ENCODE measurements at places on chromosomes 4 and X. TPM values are rescaled to one million over a fixed set of nuclear protein-coding genes. Genes with fewer than 3 reads are reported as not detected.

NUP62CL gene
- total RNA-seq, result 0.42 TPM

HMGN5 gene
- total RNA-seq, result 5.6 TPM

MAGEB2 gene
- total RNA-seq, result not detected

GAB1 gene
- total RNA-seq, result 59.7 TPM

HELT gene
- total RNA-seq, result not detected

STOX2 gene
- total RNA-seq, result 19.1 TPM

C1QTNF7 gene
- total RNA-seq, result 2.3 TPM

DNA sequence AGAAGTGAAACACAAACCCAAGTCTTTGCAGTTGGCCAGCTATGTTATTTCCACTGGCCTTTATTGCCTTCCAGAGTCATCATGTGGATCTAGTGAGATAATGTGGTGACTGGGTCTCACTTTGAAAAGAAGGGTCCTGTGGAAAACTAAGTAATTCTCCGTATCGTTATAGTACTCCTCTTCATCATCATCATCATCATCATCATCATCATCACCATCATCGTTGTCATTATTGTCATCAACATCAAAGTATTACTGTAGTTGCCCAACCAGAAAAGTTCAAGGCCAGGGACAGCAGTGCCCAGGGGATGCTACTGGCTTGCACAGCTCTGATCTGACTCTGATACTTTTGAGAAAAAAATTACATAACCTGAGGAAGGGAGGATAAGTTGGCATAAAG lies 295.6 kb upstream of the F9 start:
- DNase-seq, result no peak

GRCh38 chrX:124981420-124981819 lies 338.3 kb upstream of the TEX13C start:
- no peak for DNase-seq

DNA sequence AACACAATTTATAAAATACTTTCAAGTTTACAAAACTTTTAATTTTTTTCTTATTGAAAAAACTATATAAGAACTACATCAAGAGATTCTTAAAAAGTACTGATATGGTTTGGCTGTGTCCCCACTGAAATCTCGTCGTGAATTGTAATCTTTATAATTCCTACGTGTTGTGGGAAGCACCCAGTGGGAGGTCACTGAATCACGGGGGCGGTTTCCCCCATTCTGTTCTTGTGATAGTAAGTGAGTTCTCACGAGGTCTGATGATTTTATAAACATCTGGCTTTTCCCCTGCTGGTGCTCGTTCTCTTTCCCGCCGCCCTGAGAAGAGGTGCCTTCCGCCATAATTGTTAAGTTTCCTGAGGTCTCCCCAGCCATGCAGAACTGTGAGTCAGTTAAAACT lies 88.5 kb downstream of the FRAS1 start:
- DNase-seq, result peak; percentile 25

GRCh38 chr4:13359809-13360208 lies 124.3 kb downstream of the RAB28 start:
- DNase-seq, result no peak

DNA sequence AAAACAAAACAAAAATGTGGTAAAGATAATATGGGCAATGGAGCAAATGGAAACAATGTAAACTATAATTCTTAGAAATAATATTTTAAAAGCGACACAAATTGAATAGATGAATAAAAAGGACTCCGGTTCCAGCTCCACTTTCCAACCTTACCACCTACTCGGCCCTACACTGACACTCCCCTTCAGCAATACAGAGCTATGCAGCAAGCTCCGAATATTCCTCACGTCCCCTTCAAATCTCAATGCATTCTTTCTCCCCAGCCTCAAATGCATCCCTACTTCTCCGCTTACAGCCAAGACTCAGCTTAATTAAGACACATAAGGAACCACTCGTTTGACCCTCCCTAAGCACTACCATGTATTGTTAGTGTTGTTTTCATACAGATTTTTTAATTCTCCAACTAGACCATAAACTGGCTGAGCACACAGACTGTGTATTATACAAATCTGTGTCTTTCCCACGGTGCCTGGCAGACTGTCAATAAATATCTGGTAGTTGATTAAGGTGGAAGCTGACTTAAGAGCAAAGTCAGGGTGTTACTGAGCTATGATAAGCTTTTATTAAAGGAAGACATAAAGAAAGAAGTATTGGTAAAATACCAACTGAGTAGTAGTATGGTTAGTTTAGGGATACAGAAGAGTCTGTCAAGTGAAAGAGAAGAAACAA lies 219.1 kb downstream of the NR3C2 start:
- no peak for DNase-seq

GRCh38 chr4:5451243-5451642 lies 257.1 kb downstream of the EVC2 start:
- DNase-seq, result no peak

DNA sequence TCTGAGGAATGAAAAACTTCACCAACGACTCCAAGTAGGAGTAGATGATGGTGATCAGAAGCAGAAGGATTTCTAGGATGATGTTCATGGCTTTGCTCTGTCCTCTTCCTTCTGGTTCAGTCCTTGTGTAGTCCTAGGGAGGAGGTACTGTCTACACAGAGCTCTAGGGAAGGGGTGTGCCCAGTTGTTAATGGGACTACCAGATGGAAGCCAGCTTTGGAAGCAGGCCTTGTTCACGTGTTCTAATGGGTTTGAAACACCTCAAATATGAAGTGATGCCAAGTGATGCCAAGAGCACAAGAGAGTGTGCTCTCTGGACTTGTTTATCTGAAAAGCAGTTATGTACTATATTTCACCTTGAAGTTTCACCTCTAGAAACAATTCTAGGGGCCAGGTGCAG lies at the start of gene HSD17B13:
Gene HSD17B13, minus strand, starts transcription at position 129 of the 400 bp plus-strand sequence. Its CDS starts 41 bp downstream, at position 88.
- no peak for DNase-seq

- DNase-seq, result no peak
Measured at GRCh38 chrX:46754036-46754435, 4.9 kb downstream of the SLC9A7 start.

DNA sequence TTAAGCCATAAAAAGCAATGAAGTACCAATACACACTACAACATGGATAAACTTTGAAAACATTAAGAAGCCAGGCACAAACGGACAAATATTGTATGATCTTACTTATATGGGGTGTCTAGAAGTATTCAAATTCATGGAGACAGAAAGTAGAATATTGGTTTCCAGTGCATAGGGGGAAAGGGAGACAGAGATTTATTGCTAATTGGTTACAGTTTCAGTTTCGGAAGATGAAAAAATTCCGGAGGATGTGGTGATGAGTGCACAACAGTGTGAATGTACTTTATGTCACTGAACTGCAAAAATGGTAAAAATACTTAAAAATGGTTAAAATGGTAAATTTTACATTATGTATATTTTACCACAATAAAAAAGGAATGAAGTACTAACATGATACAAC lies 5.1 kb upstream of the PRDX4 start:
- no peak for DNase-seq

GRCh38 chr4:28565396-28565795 lies 1704.8 kb downstream of the STIM2 start:
- DNase-seq, result no peak

DNA sequence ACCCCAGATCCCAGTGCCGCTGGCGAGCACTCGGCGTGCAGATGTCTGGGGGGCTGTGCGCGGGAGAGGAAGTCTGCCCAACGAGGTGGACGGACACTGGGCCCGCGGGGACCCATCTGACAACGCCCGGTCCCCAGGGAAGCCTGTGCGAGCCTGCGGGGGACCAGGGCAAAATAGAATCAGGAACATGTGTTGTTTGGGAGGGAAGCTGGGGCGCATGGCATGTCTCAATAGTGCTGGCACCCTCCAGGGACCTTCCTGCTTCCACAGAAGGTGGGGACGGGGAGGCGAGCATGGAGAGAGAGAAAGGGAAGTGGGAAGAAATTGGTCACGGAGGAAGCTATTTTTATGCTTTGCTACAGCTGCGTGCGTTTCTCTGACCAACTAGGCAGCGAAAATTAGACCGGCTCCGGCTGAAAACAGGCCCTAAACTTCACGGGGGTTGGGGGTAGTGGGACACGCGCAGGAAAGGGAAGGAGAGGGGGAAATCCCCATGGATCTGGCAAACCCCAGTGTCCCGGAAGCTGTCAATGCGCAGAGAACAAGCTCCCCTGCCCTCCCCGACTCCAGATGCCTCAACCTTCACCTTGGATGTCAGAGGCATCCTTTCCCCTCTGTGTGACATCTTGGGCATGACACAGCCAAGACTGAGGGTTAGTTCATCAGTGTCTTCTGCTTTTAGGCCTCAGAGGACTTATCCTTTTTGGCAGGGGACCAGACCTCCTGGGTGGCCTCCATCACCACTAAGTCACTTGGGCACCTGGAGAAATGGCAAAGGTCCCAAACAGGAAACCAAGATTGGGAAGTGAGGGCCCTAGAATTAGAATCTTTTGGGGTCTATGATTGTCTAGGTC lies 169.8 kb upstream of the BCOR start:
- peak; percentile 65 for DNase-seq

DNA sequence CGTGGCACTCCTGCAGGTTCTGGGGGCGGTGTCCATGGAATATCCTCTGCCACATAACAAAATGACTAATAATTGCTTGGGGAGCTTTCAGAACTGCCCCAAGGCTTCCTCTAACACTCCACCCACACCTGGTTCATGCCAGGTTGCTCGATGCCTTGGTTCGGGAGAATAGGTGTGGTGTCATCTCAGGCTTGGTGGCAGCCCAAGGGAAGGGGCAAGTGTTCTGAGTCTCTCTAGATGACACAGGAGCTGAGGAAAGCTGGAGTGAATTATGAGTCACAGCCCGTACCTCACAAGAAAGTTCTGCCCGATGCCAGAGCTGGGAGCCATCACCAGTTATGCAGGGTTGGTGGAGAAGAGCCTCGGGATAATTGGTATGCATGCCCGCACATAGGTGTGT lies 14.7 kb downstream of the FTSJ1 start:
- DNase-seq, result peak; percentile 3

DNA sequence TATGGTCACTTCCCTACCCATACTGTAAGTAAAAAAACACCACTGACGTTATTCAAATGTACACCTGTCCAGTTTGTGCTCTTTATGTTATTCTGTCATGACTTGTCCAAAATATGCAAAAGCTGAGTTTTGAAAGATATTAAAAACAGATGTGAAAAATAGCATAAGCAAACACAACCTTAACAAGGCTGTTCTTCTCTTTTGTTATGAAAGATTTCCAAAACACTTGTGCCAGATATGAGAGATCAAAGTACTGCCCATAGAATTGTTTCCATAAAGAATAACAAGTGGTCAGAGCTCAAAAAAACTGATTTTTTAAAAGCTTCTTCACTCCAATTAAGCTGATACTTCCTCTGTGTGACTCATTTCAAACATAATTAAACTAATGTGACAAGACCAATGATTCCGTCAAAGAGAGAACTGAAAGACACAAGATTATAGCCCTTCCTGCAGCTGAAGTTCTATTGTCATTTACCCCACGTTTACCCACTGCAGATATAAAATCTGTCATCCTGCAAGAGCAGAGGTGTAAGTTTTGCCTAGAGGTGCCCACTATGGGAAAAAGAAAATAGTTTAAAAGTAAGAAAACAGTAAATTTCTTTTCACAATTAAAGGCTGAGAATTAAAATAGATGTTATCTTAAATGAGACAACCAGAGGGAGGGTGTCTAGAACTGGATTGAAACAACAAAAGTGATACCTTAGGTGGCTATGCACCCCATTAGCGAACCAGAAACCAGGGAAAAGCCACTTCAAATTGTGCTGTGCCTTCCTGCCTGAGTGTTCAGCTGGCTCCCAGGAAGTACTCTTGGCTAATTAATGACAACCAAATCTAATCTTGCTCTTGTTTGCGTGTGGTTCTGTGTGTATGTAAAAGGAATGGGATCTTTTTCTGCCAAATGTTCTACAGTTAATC lies 30.1 kb downstream of the RASSF6 start:
- no peak for DNase-seq

DNA sequence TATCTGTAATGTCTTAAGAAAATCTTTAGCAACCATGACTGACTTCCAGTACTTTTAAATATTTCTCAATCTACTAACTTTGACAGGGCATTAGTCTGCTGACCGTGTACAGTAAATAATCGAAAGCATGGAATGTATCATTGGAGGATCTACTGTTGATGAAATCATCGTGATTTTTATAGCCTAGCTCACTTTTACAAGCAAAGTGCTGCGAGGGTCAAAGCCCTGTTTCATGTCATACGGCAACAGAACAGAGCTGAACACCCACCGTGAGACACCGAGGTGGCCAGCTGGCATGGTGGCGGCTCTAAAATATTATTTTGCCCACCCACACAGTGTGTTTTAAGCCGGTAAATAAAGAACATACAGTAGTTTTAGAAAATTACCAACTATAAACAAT lies 679.3 kb downstream of the FAT4 start:
- no peak for DNase-seq

- DNase-seq, result no peak
Measured at GRCh38 chr4:32172086-32172485, 1451.9 kb downstream of the PCDH7 start.

DNA sequence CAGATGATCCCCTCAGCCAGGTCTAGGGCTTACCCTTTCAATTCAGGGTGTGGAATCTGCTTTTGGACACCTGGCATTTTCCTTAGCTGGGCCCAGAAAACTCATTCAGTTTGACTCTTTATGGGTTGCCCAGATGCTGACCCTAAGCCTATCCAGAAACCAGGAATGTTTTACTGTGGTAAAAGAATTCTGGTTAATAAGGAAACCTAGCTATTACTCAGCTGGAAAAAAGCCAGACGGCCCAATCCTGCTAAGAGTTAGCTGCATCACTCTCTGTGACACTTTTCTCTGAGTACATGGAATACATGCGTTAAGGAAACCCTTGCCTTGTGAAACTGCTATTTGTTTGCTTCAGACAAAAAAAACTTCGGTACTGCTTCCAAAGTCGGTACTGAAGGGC lies 28.0 kb downstream of the ING2 start:
- no peak for DNase-seq

DNA sequence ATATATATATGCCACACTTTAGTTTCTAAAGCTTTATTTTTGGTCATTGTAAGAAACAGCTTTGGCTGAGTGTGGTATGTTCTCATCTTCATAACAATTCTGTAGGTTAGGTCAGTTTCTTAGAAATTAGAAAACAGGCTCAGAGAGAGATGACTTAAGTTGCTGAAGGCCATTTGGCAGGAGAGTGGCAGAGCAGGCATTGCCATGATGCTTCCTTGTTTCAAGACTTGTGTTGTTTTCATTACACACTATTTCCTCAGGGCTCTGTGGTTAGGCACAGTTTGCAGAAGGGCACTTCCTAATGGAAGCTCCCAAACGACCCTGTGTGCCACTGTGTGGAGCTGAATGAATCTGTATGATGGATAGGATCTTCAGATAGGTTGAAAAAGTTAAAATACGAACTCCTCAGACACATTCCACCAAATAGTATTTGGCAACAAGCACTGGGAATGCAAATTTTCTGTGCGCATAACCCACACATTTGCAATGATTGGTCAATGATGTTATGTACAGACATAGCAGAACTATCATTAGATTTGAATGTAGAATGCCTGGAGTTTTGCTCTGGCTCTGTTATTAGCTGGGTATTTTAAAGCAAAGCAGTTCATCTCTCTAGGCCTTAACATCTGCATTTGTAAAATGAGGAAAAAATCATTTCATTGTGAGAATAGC lies 274.3 kb upstream of the HS3ST1 start:
- DNase-seq, result no peak

Data from right cardiac atrium (tissue), 5 donors.